A375 (cell line): ENCODE measurements at places on chromosomes 3 and 15. TPM values are rescaled to one million over a fixed set of nuclear protein-coding genes. Genes with fewer than 3 reads are reported as not detected.

The PCSK6 gene
- 1.2 and 1.5 TPM in 2 replicates for total RNA-seq

The MYO5A gene
- 34.3 and 50.1 TPM in 2 replicates for total RNA-seq

The STAB1 gene
- total RNA-seq = 0.15 TPM in 1 of 2 replicates, not detected in the other

The PLS1 gene
- 7.4 and 8.8 TPM in 2 replicates for total RNA-seq

The TMEM212 gene
- 0.13 TPM in 1 of 2 replicates, not detected in the other for total RNA-seq

The ATP8B4 gene
- total RNA-seq = 0.04 and 0.58 TPM in 2 replicates

The MB21D2 gene
- 6.0 and 6.1 TPM in 2 replicates for total RNA-seq

The CCNB2 gene
- total RNA-seq = 58.1 and 61.1 TPM in 2 replicates

The CFAP100 gene
- total RNA-seq = not detected in 2 replicates

The SCG3 gene
- total RNA-seq = not detected in 2 replicates

The NAALADL2 gene
- total RNA-seq = 1.2 and 2.1 TPM in 2 replicates

The GOLGB1 gene
- total RNA-seq = 36.6 and 38.9 TPM in 2 replicates

The RTP4 gene
- total RNA-seq = 0.83 and 0.90 TPM in 2 replicates

The NT5DC2 gene
- total RNA-seq = 46.1 and 59.3 TPM in 2 replicates

The GPR62 gene
- total RNA-seq = 0.40 TPM in 1 of 2 replicates, not detected in the other
